Fibroblast of skin of left biceps (primary cell): ENCODE measurements at places on chromosomes 3 and 15.
A peak's percentile ranks its signal among the peaks of the same experiment; 100 is the strongest.

DNA sequence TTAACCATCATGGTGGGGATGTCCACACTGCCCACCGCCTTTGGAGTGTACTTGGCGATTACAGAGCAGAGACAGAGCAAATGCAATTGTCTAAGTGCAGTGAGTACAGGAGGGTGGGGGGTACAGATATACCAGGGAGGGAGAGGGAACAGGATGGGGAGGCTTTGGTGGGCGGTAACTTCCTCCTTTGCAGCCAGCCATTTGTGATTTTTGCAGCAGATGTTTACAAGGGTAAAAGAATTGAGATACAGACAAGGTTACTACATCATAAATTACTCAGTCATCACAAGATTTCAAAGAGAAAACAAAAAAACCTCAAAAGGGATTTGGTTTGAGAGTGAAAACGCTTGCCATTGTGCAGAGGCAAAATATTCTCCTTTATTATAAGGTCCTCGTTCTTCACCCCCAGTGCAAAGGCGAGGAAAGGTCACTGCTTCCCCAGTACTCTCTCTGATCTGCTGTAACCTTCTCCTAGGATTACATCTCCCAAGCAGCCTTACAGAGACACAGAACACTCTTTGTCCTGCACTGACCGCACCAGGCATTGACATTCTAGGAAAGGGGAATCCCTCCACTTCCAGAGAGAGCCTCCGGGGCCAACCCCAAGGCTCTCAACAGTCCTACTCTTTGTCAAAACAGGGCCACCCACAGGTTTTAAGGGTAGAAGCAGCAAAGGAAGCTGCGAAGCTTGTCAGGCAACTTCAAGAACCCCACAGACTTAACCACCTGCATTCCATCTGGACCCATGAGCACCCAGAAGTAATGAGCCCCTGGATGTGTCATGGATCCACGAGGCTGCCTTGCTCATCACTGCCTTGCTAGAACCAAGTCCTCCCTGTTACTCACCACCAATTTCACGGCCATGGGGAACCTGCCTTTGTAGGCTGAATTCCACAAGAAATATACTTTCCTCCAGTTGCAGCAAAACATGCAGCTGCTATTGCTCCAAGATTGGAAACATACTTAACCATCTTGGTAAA is 117.3 kb downstream of the ADAMTS17 start:
- DNase-seq: no peak

- DNase-seq: peak; percentile 65
Observed at GRCh38 chr3:66442254-66443117, 58.3 kb downstream of the LRIG1 start.

- peak; percentile 59 for DNase-seq
Observed at GRCh38 chr3:55549177-55549576, 62.1 kb upstream of the WNT5A start.

DNA sequence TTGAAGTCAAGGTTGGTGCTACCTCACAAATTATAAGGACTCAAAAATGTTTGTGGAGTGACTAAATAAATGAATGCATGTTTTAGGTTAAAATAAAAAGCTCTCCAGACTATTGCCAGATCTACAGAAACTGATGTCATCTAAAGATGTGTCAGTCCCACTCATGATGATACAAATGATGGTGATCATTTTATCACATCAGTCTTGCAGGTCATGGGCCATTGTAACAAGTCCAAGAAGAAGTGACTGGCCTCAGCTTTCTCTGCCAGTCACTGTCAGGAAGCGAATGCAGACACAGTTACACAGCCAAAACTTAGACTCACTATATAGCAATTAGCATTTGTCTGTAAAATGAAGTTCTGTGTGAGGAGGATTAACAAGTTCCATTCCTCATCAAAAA is 18.5 kb downstream of the ATP8B4 start:
- DNase-seq: no peak

- DNase-seq: peak; percentile 38
Observed at GRCh38 chr3:151008699-151009098, 36.2 kb upstream of the CLRN1 start.

DNA sequence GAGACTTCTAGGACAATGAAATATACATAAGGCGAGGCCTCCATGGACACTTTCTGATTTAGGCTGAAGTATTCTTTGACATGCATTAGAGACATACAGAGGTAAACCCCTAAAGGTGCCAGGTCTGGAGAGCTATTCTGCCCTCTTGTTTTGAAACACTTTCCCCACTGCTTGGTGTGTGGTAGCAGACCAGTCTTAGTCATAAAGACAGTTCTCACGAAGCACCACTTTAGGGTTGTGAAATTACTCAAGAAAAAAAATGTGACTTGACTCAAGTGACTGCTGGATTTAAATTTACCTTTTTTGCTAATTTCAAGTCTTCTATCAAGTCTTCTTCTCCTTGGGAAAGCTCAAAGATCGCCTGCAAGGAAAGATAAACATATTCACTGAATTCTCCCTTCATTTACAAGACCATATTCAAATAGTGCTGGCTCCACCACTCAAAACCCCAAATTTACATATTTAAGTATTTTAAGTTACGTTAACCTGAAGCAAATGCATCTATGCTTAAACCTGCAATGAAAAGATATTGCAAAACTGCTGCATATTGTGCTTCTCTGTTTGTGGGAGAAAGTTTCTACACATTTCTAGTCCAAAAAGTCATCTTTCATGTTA is 48.4 kb downstream of the ARHGEF3 start:
- DNase-seq: no peak

DNA sequence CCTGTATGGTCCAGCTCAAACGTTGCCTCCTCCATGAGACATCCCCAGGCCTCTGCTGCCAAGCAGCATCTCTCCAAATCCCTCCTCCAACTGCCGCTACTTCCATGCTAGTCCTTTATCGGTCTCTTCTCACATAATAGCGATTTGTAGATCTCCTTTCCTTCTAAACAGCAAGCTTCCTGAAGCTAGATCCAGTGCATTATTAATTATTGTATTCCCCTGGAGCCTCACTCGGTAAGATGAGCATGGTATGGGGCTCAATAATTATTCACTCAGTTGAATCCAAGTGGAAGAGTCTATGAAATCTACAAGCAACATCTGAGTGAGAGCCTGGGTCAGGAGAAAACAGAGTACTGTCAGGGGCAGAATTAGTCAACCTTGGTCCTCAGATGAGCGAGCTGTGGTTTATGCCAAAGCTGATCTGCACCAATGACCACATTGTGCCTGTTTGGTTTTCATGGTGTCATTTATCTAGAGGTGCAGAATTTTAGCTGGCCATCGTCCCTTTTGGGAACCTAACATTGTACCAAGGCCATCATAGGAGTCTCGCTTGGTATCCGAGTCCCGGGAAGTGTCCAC is 93.8 kb upstream of the UBE2E1 start:
- no peak for DNase-seq

DNA sequence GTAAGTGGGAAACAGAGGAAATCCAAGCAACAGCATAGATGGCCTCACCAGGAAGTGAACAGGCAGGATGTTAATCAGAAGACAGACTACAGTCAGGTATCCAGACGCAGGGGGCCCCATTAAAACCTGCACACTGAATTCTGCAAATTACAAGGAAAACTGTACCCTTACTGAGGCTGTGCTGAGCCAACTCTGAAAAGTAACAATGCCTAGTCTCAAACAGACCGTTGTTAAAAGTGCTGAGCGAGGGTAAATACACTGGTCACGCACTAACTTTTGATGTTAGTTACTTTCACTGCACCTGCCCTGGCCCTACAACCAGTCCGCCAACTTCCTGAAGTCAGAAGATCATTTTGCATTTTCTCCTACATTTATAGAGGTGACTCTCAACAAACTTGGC is 1.0 kb downstream of the TAMM41 start:
- DNase-seq: no peak

GRCh38 chr15:90834626-90835025 is 33.8 kb upstream of the FURIN start:
- DNase-seq: no peak

GRCh38 chr3:142117056-142117851 is 32.1 kb downstream of the TFDP2 start:
- no peak for DNase-seq

DNA sequence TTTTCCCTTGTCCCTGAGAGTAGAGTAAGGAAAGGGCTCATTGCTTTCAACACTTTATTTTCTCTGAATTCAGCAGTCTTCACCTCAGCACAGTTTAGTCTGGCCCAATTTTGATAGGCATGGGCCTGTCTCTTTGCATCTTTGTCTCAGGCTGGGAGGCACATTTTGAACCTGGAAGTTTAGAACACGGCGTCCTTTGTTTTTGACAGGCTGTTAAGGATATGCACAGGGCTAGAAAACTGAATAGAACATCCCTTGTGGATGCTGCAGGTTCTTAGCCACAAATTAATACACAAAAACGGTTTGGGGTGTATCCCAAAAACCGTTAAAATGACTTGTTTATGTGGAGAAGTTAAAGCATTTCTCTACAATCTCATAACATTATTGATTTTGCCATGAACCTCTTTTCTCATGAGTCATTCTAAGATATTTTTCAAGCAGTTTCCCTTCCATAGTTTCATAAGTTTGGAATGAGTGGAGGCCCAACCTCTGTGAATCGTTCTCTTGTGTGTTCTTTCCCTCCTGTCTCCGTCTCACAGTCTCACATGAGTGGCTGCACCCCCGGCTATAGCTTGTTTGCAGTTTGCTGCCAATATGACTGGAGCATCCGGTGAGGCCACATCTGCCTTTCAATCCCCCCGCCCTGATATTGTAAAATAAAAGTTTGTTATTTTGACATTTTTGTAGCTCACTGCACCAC is 192.9 kb upstream of the EIF1B start:
- DNase-seq: peak; percentile 59

GRCh38 chr3:42190701-42191442 is 75.1 kb downstream of the CCK start:
- no peak for DNase-seq

DNA sequence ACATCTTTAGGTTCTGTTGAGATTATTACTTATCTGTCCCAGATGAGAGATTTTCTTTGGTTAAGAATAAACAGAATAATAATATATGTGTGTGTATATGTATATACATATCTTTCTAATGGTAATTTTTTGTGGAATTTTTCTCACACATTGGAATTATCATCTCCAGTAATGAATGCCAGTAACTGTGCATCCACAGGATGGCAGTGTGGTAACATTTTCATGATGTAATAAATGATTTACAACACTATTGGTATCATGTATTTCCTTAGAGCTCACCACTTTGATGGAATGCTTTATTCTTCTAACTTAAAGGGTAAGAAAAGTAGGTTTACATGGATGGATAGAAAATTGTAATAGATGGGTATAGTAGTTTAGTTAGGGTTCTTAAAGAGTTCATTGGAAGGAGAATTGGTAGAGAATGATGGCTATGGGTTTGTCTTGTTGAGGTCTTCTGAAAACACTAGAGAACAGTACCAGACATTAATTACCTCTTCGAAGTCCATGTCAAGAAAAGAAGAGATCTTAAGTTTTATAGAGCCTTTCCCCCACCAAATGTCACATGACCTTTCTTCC is 78.1 kb downstream of the STT3B start:
- peak; percentile 7 for DNase-seq

DNA sequence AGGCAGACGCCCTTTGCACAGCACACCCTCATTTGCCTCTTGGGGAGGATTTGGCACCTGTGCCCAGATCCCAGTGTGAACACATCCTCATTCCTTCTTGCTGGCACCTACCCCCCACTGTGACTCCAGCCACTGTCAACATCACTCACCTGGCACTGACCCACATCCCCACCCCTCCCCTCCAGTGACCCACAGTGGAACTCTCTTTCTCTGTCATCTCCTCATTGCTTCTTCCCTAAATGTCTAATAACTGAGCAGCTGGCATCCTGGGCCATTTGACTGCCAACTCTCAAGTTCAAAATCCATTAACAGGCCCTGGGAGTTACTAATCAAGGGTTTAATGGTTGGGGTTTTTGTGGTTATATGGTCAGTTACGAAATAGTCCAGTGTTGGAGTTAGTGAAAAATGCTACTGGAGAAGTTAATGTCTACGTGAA is 14.4 kb downstream of the SNAPC5 start:
- peak; percentile 33 for DNase-seq

- no peak for DNase-seq
Observed at GRCh38 chr15:39125904-39126303, 455.0 kb upstream of the THBS1 start.

DNA sequence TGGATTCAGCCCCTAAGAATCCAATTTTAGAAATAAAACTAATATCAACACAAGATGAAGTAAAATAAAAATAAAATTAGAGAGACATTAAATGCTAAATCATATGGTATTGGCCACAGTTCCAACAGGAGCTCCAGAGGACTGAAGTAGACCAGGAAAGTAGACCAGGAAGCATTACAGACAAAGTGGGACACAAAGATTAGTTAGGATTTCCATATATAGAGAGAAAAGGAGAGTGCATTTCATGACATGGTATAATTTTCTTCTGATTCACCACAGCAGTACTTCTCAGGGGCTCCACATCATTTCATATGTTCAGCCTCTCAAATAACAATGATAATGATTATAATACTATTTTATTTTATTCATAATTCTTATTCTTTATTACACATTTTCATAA is 18.3 kb downstream of the FGF7 start:
- no peak for DNase-seq
